Effector CD4-positive, alpha-beta T cell (primary cell): ENCODE measurements at places on chromosomes 6 and 20.

- no peak for DNase-seq
Measured at GRCh38 chr6:132400555-132400882, 756 bp downstream of the MOXD1 start.

DNA sequence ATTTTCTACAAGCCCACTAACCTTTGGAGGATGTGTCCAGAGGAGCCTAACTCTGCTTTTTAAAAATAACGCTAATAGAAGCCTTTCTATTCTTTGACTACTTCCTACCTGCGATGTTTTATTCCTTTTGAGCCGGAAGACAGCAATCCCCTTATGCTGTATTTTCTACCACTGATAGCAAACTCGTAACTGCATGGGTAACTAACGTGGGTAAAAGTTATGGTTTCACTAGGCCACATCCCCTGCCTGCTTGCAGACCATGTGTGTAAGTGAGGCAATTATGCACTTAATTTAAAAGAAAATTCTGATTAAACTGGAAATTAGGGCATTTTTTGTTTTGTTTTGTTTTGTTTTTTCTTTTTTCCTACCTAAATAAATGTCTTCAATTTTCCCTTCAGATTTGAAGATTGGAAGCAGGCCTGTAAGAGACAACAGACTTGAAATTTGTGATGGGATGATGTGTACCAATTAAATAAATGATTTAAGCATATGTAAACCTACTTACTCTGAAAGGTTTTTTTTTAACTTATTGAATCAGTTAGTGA lies 931 bp downstream of the UFL1 start:
- no peak for DNase-seq

GRCh38 chr6:71386215-71386614 lies 97.6 kb downstream of the OGFRL1 start:
- DNase-seq, result no peak

GRCh38 chr20:20365480-20366161 lies 2.3 kb upstream of the INSM1 start:
- DNase-seq, result no peak

DNA sequence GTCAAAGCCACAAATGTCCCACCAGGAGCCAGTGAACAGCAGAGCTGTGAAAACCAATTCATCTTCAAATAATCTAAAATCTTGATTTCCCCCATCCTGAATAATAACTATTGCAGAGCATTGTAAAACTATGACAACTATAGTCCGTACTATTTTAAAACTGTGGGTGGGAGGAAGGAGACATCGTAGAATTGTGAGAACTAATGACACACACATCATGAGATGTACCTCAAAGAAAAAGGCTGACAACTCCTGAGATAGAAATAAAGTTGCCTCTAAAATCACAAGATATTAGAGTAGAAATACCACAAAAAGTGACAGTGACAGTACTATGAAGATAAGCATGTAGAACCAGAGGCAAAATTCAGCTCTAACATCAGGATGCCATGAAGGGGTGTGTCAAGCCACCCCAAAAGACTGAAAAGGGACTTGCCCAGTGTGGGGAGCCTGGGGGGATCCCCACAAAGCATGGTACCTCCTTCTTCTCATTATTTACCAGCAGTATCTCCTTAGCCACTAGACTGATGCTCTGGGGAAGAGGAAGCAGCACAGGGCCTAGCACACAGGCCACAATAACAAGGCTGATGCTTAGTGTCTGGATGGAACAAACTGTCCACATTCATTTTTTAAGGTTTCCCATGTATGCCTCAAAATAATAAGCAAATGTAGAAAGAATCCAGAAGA lies 13.4 kb downstream of the NAPB start:
- DNase-seq, result no peak

- DNase-seq, result no peak
Measured at GRCh38 chr20:32642257-32643046, 31.3 kb downstream of the C20orf203 start.

- no peak for DNase-seq
Measured at GRCh38 chr20:34190679-34191090, 50.5 kb upstream of the ASIP start.

- no peak for DNase-seq
Measured at GRCh38 chr20:13333793-13334192, 112.7 kb downstream of the ISM1 start.

DNA sequence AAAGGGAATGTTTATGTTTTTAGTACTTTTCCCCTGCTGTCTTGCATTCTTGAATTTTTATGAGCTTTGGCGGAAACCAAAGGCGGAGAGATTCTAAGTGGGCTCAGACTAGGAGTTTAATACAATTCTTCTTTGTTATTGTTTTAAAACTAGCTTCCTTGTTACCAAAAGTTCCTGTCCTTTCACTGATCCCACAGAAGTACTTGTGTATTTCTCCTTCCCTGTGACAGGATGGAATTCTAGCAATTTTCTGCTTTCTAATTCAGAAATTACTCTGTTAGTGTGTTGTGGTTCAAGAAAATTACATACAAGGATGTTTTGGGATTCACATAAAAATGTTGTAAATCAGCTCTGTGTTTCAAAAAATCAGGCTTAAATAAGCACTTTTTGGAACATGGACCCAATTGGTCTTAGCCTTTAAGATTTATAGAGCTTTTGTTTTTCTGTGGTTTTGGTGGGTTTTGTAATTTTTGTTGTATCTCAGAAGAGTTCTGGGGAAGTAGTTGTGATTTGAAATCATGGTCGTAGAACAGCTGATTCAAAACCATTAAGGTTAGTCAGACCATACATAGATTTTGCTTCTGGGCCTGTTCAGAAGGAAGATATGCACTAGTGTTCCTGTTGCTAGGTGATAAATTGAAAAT lies 17.6 kb upstream of the CTAGE9 start:
- no peak for DNase-seq
